Dorsolateral prefrontal cortex (tissue), 122 donors: ENCODE measurements at places on chromosomes 3 and 15.

GRCh38 chr15:97840501-97840900 is 120.0 kb upstream of the ARRDC4 start:
- DNase-seq: no peak

GRCh38 chr3:76698136-76698706 is 341.7 kb upstream of the ROBO2 start:
- DNase-seq: no peak

GRCh38 chr3:139671107-139671506 is 6.7 kb downstream of the NMNAT3 start:
- DNase-seq: no peak

DNA sequence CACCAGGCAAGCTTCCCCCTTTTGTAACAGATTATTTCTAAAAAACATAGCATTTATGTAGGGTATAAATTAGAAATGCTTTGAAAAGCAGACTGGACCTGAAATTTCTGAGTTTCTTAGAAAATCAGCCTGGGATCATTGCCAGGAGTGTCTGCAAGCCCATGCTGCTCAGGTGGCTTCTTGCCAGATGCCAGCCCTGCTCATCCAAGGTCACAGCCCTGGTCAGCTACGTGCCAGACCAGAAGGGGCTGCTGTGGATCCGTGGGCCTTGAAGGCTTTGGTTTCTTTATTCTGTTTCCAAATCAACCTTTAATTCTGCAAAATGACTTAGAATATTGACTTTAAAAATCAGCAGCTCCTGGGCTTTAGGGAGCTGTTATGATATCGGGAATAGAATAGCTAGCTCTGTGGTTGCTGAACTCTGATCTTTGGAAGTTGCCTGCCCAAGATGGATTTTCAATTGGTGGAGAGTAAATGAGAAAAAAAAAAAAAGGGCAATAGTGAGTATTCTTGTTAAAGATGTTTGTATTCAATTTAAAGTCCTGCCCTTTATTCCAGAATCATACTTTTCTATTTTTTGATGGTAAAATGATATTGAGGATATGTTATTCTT is 370.1 kb upstream of the ONECUT1 start:
- no peak for DNase-seq

GRCh38 chr3:142999881-143000280 is 1.5 kb upstream of the U2SURP start:
- DNase-seq: no peak

DNA sequence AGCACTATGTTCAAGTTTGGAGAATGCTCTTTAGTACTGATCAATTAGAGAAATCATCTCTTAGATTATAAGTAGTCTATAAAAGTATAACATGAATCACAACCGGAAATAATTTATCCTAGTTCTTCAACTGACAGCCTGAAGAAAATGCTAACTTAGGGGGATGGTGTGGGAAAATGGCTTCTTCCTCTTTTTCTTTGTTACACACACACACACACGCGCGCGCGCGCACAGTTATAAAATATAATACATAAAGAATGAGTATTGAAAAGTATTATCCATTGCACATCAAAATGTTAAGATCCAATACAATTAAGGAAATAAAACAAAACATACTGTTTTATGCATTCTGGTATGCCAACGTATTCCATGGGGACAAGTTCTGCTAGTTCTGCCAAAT is 11.2 kb upstream of the GTF2A2 start:
- DNase-seq: no peak

DNA sequence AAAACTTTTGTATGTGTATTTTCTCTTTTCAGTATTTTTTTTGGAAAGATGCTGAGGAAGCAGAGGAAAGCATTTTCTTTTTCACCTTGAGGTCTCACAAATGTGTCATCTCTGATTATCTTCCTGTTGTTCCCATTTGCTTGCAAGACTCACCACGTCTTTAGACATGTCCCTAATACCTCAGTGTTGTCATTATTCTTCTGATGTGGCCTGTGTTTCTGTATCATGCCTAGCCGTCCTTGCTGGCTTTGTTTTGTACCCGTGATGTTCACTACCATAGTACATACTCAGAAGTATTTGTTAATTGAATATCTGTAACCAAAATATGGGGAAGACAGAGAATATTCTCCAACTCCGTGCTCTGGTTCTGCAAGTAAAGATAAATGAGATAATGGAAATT is 5.0 kb upstream of the P2RY14 start:
- DNase-seq: no peak

DNA sequence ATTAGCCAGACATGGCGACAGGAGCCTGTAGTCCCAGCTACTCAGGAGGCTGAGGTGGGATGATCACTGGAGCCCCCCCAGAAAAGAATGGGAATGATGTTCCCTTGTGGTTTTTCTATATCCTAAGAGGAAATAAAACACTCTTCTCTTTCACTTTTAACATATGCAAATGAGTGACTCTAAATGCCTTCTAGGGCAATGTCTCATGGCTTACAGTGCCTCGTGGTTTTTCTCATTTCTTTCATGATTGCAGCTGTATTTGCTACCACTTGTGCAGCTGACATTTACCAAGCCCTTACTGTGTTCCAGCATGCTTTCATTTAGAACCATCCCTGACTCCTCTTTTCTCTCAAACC is 26.4 kb downstream of the STOML1 start:
- DNase-seq: no peak

DNA sequence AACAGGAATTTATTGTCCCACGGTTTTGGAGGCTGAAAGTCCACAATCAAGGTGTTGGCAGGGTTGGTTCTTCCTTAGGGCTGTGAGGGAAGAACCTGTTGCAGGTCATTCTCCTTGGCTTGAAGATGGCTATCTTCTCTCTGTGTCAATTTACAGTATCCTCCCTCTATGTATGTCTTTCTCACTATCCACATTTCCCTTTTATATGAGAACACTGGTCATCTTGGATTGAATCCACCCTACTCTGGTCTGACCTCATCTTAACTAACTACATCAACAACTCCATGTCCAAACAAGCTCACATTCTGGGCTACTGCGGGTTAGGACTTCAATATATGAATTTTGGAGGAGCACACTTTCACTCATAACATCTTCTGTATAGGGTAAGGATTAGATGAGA is 61.9 kb downstream of the CLDN1 start:
- no peak for DNase-seq
